ENCODE measurements at places on chromosomes 1 and 21.

DNA sequence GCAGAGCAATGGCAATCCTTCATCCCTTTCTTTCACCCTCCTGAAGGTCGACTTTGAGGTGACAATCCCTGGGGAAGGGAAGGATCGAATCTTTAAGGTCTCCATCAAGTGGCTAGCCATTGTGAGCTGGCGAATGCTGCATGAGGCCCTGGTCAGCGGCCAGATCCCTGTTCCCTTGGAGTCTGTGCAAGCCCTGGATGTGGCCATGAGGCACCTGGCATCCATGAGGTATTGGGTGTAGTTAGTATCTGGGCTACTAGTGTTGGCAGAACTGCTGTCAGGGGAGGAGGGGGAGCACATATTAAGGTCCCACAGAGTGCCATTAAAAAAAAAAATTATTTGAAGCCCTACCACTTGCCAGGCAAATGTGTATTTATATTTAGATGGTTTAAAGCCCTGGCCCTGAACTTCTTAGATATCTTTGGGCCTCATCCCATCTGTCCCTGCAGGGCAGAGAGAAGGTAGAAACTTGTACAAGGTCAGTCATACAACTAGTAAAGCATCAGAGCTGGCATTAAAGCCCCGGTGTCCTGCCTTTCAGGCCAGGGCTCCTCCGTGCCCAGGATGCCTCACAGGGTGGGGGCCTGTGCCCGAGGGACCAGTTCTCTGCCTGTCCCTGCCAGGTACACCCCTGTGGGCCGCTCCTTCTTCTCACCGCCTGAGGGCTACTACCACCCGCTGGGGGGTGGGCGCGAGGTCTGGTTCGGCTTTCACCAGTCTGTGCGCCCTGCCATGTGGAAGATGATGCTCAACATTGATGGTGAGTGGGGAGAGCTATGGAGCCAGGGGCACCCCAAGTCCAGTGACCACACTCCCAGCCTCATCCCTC, 10.3 kb downstream of the AGO1 start:
- no peak for DNase-seq

- DNase-seq = no peak
These were observed 94.0 kb downstream of the LACTBL1 start for GRCh38 chr1:22878626-22879025.

DNA sequence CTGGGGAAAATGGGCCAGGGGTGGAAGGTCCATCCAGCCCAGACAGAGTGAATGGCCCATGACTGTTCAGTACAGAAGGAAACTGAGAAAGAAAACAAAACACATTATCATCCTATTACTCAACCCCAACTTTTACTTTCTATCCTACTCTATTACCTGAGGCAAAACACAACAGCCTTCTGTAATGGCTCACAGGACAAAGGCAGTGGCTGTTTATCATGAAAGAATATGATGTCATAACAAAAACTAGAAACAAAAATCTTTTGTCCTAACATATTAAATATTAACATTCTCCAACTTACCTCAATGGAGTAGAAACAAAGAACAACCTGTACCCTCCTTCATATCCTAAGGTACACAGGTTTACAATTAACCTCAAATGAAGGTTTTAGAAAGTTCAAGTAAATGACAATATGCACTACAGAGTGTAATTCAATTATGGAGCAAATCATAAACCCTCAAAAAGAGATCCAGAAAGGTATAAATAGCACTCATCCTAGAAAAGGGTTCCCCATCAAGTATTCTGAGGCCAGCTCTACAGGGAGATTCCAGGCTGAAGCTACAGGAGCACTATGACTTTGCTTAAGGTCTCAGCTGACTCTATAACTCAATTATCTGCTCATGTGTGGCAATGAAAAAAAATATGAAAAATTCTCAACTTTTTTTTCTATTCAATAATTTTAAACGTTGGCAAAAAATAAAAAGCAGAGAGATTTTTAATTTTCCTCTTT, 15.1 kb downstream of the ELK4 start:
- DNase-seq = no peak

DNA sequence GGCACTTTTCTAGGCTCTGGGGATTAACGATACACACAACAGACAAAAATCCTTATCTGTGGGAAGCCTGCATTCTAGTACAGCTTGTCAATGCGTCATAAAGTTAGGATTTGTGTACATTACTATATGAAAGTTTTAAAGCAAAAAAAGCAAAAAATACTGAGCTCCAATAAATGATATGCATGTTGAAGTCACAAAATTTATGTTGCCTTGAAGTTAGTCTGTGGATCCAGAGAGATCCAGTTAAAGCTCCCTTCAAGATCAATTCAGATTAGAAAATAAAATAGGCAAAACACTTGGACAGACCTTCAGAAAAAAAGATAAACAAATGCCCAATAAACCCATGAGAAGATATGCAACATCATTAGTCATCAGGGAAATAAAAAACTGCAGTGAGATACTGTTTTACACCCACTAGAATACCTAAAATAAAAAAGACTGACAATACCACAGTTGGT, 33.1 kb upstream of the KCNQ4 start:
- DNase-seq = no peak

GRCh38 chr1:61092642-61093041, 10.3 kb downstream of the NFIA start:
- DNase-seq = no peak

DNA sequence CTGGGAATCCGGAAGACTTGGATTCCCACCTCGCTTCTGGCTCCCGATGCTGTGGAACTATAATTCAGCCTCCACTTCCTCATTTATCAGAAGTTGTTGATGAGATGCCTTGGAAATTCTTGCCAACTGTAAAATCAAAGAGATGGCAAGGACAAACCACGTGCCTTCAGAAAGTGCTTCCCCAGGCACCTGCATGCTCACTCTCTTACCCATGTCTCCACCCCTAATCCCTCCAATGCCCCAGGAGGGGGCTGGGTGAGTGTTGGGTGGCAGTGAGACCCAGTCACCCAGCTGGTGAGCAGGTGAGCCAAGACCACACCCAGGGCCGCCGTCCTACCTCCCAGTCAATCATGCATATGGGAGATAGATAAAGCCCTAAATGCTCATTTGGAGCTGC, 160.8 kb downstream of the PSMG1 start:
- no peak for DNase-seq

DNA sequence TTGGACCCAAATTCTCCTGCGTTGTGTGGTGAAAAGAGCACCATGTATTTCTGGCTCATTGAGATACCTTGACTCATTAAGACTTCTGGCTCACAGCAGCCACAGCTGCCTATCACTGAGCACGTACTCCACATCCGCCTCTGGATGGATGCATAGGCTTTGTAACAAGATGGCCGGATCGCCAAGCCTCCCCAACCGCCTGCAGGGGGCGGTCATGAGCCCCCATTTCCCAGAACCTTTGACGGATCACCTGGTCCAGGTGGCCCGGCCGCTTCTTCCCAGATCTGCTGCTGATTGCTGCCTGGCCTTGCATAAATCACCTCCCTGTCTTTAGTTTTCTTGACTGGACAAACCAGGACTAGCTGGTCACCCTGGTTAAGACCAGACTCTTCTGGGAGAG, 156.5 kb upstream of the KLHDC7A start:
- no peak for DNase-seq

- no peak for DNase-seq
These were observed 69.6 kb downstream of the LHX9 start for GRCh38 chr1:197986817-197987216.

- DNase-seq = no peak
These were observed 11.2 kb upstream of the C2CD2 start for GRCh38 chr21:41965045-41965444.

- no peak for DNase-seq
These were observed 6.5 kb upstream of the ALX3 start for GRCh38 chr1:110076789-110077500.

DNA sequence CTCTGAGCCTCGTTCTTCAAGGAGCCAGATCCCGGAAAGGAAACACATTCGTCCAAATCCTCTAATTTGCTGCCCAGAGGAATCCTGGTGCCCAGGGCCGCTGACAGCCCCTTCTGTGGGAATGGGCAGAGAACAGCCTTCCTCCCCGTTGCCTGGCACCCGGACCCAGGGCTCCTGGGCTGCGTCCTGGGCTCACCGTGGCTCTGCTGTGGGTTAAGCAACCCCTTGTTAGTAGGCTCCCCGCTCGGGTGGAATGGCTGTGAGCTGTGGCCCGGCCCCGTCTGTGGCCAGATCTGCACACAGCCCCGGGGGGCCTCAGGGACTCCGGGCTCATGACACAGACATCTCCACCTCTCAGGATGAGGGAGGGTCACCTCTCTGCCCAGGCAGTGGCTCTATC, 122.9 kb upstream of the ARHGEF16 start:
- DNase-seq = no peak

- no peak for DNase-seq
These were observed 17.7 kb downstream of the RAB7B start for GRCh38 chr1:205985330-205986005.

DNA sequence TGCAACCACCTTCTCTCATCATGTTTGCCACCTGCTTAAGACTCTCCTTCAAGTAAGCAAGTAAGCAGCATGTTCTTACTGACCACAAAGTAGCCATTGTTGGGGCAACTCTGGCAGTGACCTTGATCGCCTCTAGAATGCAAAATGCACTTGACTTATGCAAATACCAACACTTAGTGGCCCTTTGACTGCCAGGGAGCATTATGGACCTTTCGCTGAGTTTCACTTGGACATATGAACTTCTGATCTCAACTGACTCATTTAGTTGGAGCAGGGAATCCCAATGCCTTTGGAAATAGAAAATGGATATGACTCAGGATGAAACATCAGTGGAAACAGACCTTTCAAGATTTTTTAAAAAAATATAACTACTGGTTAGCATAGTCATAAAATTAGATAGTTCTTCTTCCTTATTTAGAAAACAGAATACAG, 6.1 kb upstream of the PLA2G5 start:
- no peak for DNase-seq

DNA sequence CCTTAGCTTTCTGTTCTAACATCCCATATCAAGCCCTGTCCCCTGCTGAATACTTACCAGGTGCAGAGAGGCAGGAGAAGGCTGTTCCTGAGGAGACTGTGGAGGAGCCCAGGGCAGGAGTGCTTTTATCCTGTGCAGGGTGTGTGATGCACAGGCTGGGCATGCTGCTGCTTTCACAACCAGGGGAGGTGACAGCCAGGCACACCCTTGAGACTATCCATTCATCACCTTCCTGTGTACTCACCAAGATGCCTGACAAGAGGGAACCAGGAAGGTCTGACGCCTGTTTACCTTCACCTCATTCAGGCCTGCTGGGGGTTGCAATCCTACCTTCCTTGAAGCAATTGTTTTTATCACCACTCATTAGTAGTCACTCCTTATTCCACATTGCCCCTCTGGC, at the start of gene LCE3E:
LCE3E (minus strand) TSS at position 100 of the 400 bp plus-strand sequence. CDS start 572 bp downstream, outside the sequence.
- DNase-seq = no peak

DNA sequence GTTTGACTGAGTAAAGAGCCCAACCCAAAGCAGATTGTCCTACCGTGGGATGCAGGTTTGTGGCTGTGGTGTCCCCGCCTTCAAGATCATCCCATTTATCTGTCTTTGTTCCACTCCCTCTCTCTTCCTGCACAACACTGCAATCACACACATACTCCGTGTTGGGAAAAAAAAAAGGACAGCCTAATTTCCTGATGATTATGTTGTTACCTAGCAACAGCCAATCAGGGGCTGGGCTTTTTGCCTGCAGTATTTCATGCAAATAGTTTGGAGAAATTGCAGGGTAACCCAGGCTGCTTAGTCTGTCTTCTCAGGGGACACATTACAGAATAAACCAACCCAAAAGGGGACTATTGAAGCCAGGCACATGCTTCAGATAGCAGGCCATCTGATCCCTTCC, 38.3 kb downstream of the PHC2 start:
- no peak for DNase-seq

- DNase-seq = no peak
These were observed 286.6 kb upstream of the FMN2 start for GRCh38 chr1:239805042-239805441.

DNA sequence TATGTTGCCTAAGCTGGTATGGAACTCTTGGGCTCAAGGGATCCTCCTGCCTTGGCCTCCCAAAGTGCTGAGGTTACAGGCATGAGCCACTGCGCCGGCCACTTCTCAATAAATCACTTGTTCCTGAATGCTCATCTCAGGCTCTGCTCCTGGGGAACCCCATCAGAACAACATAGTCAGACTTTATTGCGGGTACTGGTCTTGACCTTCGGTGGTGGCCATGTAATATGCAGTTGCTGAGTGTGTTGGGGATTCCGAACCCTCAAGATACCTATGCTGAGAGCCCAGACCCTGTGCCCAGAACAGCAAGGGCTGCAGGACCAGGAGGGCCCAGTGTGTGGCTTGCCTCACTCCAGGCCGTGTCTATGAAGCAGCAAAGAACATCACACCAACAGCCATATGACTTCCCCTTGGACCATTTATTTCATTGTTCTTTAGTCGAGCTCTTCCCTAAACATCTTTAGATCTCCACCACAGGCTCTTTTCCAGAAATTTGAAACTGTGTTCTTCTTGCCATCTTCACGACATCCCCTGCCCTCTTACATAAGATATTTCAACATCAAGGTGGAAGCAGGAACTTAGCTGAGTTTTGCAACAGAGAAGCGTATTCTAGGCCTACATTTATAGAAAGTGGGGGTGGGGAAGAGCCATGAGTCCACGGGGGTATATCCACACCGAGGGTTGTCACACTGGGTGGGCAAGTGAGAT, 12.7 kb upstream of the SDHB start:
- DNase-seq = no peak

DNA sequence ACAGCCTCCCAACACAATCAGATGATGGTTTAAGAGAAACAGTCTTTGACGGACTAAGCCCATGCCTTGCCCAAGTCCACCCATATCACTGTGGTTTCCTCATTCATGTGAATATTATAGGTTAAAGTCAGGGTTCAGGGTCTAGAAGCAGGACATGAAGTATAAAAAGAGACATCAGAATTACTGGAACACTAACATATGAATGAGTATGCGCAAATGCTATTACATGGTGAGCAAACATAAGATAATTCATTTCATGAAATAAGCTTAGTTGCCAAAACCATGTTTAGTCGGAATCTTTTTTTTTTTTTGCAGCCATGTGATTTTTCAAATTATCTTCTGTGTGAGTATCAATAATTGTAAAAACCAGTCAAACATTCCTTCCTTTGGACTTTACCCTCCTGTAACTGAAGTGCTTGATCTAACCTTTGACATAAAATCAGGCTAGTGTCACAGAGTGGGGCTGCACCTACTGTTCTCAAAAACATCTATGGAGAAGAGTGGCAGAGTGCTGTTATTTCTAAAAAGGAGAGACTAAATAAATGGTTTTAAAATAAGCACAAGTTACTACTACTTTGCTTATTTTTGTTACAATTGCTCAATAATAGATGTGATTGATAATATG, 84.9 kb upstream of the NRIP1 start:
- DNase-seq = no peak

- DNase-seq = no peak
These were observed 44.4 kb downstream of the TM2D1 start for GRCh38 chr1:61680500-61680899.

- no peak for DNase-seq
These were observed 222.7 kb upstream of the GJB5 start for GRCh38 chr1:34532113-34532512.

- no peak for DNase-seq
These were observed 664.4 kb downstream of the PTPRU start for GRCh38 chr1:29900712-29901111.

- DNase-seq = no peak
These were observed 1180.7 kb upstream of the B3GALT2 start for GRCh38 chr1:194367121-194367520.

GRCh38 chr1:9849691-9850441, 26.1 kb upstream of the CLSTN1 start:
- DNase-seq = no peak

GRCh38 chr1:172672720-172673119, 13.8 kb downstream of the FASLG start:
- no peak for DNase-seq

Measured in activated CD4-positive, alpha-beta T cell treated with anti-CD3 and anti-CD28 coated beads, Interleukin-2, Interleukin-4, amounts not matched to agents 100 ng/mL and 50 ng/mL, durations not matched to agents 16 hours and 8 hours (primary cell).